ENCODE measurements at places on chromosomes 6 and 20.

DNA sequence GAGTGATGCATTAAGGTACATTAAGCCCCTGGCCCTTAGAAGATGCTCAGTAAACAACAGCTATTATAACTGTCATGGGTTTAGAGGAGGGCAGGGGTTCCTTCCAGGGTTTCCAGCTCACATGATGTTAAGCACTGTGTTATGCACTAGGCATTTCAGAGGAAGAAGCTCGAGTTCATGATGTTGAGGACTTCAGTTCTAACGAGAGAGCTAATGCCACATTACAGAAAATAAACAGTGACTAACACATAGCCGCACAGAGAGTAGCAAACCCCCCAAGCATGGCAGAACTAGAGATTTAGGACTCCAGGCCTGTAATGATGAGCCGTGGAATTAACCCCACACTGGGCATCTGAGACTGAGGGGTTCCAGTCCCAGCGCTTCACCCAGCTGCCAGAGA is 105.2 kb downstream of the UNC5CL start:
- DNase-seq: no peak

- DNase-seq: no peak
Observed at GRCh38 chr20:49297605-49298530, 20.0 kb upstream of the ZNFX1 start.

DNA sequence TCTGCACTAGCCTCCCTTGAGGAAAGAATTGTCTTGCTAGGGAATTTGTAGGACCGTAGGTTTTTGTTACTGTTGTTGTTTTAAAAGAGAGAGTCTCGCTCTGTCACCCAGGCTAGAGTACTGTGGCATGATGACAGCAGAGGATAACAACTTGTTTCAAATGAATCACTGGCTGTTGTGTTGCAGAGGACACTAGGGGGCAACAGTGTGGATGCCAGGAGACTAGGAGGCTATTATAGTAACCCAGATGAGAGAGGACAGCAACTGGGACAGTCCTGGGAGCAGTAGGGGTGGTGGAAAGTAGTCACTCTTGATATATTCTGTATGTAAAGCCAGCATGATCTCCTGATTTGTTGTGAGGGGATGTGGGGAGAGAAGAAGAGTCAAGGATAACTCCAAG is 41.8 kb upstream of the LAMA4 start:
- DNase-seq: no peak

- DNase-seq: no peak
Observed at GRCh38 chr20:32010666-32011065, 428 bp downstream of the CCM2L start.

DNA sequence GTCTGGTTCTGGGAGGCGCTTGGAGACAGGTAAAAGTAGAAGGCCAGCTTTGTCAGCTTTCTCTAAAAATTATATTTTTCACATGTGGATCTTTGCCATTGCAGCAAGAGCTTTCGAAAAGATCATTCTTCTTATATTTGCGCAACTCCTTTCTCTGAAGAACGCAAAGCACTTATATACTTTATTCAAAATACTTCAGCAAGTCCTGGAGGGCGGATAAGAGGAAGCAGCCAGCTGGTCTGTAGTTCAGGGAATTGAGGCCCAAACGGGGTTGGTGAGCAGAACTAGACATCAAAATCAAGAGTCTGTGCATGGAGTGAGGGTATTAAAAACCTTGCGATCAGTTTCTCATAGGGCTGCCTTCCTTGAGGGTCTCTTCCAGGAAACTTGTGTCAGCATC is 182.3 kb downstream of the DTNBP1 start:
- no peak for DNase-seq

- peak; percentile 69 for DNase-seq
Observed at GRCh38 chr20:21182832-21183563, 57.1 kb downstream of the KIZ start.

GRCh38 chr20:46400828-46401477 is 5.5 kb downstream of the ELMO2 start:
- no peak for DNase-seq

GRCh38 chr20:50848846-50849673 is 54.2 kb downstream of the BCAS4 start:
- DNase-seq: no peak

- no peak for DNase-seq
Observed at GRCh38 chr6:167974640-167975344, 22.7 kb upstream of the KIF25 start.

DNA sequence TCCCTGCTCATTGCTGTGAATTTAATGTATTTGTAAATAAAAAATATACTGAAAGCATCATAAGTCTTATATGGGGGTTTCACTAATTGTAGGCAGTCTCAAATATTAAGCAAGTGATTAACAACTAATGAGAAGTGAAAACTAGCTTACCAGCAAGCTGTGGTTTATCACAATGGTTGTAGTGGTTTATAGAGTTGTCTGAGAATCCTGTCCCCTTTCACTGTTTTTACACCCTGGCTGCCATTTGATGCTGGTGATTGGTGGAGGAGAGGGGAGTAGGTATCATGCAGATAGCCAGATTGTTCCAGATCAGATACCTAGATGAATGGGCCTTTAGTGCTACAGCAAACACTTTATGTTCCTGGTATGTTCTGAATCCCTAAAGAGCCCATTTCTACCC is 6.0 kb downstream of the MKKS start:
- no peak for DNase-seq

GRCh38 chr6:6701864-6702263 is 113.3 kb downstream of the LY86 start:
- no peak for DNase-seq

- DNase-seq: no peak
Observed at GRCh38 chr6:2097464-2097863, 147.9 kb downstream of the GMDS start.

DNA sequence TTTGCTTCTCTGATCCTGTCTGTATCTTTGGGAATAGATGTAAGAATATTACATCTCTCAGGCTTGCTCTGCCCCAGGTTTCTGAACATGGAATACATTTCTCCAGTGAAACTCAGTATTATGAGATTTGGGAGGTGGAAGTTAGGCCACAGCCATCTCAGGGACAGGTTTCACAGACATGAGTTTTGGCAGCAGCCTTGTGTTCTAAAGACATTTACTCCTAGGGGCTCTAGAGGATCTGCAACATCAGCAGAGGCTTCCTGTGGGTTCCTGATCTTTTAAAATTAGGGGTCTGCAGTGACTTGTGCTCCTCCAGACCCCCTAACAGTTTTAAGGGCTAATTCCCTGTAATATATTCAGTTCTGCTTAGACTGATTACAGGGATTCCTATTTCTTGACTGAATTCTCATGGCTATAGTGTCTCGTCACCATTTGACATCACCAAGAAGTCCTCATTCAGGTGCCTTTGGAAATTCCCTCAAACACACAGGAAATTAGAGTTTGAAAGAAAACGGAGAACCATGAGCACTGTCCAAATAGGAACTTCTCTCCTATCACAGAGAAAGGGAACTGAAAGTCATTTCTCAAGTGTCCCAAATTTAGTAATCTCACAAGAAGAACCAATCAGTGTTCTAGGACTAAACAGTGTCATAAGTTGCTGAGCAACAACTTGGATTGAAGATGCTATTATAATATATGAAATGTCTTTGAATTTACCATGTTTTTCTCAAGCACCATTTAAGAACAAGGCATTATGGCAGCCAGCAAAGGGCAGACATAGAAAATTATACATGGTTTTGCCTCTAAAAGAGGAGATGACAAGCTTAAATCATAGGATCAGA is 2.5 kb upstream of the HLA-DRA start:
- no peak for DNase-seq

DNA sequence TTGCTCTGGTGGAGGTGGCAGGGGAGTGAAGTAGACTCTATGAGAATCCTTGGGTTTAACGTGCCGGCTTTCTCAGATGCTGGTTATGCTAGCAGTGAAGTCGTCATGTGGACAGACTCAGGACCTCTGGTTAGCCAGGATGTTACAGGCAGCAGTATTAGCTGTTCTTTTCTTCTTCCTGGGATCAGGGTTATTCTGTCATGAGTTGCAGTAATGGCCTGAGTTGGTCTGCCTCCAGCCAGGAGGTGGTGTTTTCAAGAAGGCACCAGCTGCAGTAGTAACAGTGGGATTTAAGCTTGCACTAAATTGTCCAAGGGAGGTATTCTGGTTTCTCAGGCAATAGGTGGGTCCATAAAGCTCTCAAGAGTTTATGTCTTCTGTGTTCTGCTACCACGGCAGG is 56.7 kb downstream of the HDDC2 start:
- DNase-seq: no peak

GRCh38 chr20:46899621-46900020 is 5.0 kb downstream of the EYA2 start:
- DNase-seq: no peak

DNA sequence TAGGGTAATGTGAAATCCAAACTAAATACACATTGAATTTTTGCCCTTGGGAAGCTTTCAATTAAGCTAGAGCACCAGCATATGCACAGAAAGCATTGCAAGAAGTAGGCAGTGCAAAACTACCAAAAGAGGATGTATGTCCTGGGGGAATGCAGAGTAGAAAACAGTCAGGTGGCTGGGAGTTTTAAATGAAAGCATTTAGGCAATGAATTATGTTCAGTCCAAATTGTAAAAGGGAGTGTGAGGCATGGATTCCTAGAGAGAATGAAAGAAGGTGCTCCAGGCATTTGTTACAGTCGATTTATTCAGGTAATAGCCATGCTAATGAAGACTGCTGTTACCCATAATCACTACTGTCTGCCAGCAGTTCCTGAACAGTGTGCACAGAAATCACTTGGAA is 604.1 kb upstream of the POU3F2 start:
- no peak for DNase-seq

Data from tibial artery (tissue), 4 donors.